Caki2 (cell line): ENCODE measurements at places on chromosomes 4 and X. TPM values are rescaled to one million over a fixed set of nuclear protein-coding genes. Genes with fewer than 3 reads are reported as not detected.

GRCh38 chr4:159077702-159078495 lies 25.0 kb upstream of the RAPGEF2 start:
- peak; percentile 16 for DNase-seq

- no peak for DNase-seq
These were observed 22.4 kb downstream of the PRRG1 start for GRCh38 chrX:37371578-37371991.

The KLHL13 gene
- total RNA-seq, result 37.4 and 44.4 TPM in 2 replicates

DNA sequence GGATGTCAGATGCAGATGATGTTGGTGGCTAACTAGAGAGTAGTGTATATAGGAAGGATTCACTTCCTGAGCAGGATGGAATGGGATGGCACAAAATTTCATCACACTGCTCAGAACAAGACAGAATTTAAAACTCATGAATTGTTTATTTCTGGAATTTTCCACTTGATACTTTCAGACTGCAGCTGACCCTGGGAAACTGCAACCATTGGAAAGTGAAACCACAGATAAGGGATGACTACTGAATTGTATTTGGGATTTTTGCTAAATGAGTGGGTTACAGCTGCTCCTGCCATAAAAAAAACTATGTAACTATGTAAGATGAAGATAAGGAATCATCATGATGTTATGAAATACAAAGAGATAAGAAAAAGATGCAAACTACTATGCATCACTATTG lies 51.4 kb downstream of the NPY5R start:
- DNase-seq, result no peak
